ENCODE measurements at places on chromosomes 7 and 10.

DNA sequence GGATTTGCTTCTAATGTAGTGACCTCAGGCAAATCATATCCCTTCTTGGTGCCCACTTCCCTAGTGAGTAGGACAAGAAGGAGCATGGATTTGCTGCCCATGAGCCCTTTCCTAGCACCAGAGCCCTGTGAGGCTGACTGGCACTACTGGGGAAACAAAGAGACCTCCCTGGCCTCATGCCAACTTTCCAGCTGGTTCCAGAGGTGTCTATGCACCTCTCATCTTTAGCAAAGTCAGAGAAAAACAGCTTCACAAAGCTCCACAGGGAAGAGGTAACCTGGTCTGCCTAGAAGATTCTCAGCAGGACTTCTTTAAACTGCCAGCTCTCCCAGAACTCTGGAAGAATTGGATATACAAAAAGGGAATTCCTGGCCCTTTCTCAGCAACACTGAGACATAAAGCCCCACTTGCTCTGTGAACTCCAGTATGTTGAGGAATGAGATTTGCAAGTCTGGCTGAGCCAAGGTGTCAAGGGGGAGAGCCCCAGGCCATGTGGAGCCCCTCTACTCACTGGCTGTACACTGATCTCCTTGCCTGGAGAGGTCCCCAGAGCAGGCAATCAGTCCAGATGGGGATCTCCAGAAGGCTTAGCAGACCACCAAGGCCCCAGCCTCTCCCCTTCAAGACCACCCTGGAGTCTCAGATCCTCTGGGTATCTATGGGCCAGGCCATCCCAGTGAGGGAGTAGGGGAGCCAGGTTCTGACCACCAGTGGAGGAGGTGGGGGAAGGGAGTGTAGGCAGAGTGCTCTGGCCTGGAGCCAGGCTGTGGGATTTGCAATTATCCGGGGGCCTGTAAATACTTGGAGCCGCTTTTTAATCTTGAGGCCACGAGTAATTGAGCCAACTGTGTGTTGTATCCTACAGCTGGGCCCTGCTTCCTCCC lies 24.4 kb upstream of the RBM20 start:
- DNase-seq = no peak

DNA sequence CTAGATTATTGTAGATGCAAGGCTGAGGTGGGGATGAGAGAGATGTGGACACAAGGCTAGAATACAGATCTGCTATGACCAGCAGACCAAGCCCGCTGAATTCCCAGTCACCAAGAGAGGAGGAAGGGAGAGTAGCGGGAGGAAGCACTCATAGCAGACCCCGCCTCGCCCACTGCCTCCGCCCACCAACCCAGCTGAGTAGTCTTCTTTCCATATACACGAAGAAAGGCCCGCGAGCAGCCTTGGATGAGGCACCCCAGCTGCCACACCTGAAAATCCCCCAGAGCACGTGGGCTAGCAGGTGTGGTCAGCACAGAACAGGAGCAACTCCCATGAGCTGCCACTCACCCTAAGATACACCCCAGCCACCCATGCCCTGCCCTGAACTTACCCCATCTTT lies 7.9 kb upstream of the H2BK1 start:
- no peak for DNase-seq

GRCh38 chr10:88361494-88361893 lies 221.6 kb downstream of the RNLS start:
- DNase-seq = no peak

DNA sequence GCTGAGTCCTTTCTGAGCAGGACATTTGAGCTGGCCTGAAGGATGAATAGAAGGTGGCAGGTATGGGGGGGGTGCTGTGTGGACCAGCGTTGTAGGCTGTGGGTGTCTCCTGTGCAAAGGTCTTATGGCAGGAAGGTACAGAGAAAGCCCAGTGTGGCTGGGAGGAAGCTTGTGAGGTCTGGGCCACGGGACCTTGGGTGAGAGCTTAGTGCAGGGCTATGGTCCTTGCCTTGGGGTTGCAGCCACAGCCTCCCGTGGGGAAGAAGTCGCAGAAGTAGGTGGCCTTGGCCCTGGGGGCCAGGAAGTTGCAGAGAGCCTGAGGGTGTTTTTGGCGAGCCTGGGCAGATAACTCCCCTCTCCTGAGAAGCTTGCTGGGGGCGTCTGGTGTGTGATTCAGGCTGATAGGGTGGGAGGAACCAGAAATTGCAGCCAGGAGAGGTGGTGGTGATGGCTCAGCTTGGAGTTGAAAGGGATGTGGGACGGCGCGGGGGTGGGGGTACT lies 172.0 kb upstream of the TNRC18 start:
- no peak for DNase-seq

DNA sequence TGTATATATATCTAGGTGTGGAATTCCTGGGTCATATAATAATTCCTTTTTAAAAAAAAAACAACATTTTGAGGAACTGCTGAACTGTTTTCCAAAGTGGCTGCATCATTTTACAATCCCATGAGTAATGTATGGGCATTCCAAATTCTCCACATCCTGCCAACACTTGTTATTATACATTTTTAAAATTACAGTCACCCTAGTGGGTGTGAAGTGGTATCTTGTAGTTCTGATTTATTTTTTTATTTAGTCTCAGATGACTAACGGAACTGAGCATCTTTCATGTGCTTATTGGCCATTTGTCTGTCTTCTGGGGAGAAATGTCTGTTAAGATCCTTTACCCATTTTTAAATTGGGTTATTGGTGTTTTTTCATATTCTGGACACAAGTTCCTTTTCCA lies 12.0 kb upstream of the KLHL7 start:
- DNase-seq = no peak

- no peak for DNase-seq
These were observed 13.6 kb upstream of the DPYSL4 start for GRCh38 chr10:132173185-132173584.

- no peak for DNase-seq
These were observed 120.7 kb downstream of the CXCL12 start for GRCh38 chr10:44264244-44264643.

- no peak for DNase-seq
These were observed 137.7 kb downstream of the RTKN2 start for GRCh38 chr10:62130948-62131347.

DNA sequence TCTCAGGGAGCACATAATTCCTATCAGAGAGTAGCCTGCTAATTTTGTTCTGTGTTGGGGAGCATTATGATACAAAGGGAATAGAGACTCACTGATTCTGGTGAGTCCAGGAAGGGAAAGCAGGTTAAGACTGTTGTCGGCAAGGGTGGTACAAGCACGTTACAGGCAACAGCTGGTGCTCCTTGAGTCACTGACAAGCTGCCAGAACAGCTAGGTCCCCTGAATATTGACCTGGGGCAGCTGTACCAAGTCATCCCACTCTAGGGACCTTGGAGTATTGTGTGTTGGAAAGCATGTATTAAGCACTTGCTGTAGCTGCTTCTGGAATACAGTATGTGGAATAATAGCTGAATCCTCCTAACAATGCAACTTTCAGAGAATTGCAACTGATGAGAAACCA lies 37.0 kb upstream of the GLCCI1 start:
- DNase-seq = no peak

GRCh38 chr7:88458946-88459345 lies 152.3 kb upstream of the STEAP4 start:
- DNase-seq = no peak

- no peak for DNase-seq
These were observed 16.3 kb upstream of the RNF216 start for GRCh38 chr7:5797716-5798115.

GRCh38 chr10:31314256-31315150 lies 4.5 kb upstream of the ZEB1 start:
- no peak for DNase-seq

GRCh38 chr7:28005847-28006231 lies 174.8 kb downstream of the JAZF1 start:
- DNase-seq = no peak

DNA sequence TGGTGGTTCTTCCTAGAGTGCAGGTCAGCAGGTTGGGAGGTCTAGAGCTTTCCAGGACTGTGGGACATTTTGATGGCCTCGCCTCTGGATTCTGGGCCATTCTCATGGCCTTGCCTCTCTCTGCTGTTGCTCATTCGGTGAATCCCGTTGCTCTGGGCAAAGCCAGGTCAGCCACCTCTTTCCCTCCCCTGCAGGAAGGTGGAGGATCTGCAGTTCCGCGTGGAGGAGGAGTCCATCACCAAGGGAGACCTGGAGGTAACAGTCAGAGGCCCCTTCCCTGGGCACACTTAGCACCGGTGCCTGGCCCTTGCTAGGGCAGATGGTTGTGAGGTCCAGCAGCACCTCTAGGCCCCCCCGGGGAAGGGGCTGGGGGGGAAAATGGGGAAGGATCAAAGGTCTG lies 74.9 kb downstream of the CLIP2 start:
- no peak for DNase-seq
